ENCODE measurements at places on chromosomes 4 and X. TPM values are rescaled to one million over a fixed set of nuclear protein-coding genes. Genes with fewer than 3 reads are reported as not detected.

The BST1 gene
- total RNA-seq = 7.0 TPM

- H3K27ac ChIP-seq = no peak overlapping the region
- H3K27me3 ChIP-seq = no peaks in the 10 kb centered on the region
- no peaks in the 10 kb centered on the region for H3K36me3 ChIP-seq
- DNase-seq = no peak
Observed at GRCh38 chr4:134174271-134174670, 27.3 kb downstream of the PABPC4L start.

- DNase-seq = no peak
- H3K27ac ChIP-seq = no peak overlapping the region
- H3K4me1 ChIP-seq = peaks cover 4% of the 10 kb centered on the region
- H3K27me3 ChIP-seq = no peaks in the 10 kb centered on the region
Observed at GRCh38 chrX:115490814-115491213, 70.2 kb upstream of the PLS3 start.

GRCh38 chr4:124386163-124386562, 326.4 kb downstream of the ANKRD50 start:
- H3K36me3 ChIP-seq = no peaks in the 10 kb centered on the region
- H3K27me3 ChIP-seq = no peaks in the 10 kb centered on the region
- no peak overlapping the region for H3K4me3 ChIP-seq
- DNase-seq = no peak

GRCh38 chr4:37797374-37797773, 29.1 kb upstream of the PGM2 start:
- DNase-seq = no peak
- H3K36me3 ChIP-seq = no peaks in the 10 kb centered on the region
- no peaks in the 10 kb centered on the region for H3K27me3 ChIP-seq
- no peak overlapping the region for H3K4me3 ChIP-seq
- no peaks in the 10 kb centered on the region for H3K4me1 ChIP-seq

DNA sequence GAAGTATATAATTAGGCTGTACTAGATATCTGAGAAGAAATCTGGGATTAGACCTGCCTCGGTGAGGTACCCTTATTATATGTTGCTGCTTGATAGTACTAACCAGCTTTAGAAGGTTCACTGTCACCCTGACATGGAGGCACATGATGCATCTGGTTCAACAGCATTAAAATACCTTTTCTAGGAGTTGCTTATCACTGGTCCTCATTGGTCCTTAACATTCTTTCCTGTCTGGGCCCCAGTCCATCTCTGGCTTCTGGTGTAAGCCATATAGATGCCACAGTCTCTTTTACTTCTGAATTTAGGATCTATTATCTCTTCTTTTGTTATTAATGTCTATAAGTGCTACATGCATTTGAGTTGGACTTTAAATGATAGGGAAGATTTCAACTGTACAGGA, 40.2 kb downstream of the GPRIN3 start:
- no peaks in the 10 kb centered on the region for H3K27me3 ChIP-seq
- H3K27ac ChIP-seq = no peak overlapping the region

- no peaks in the 10 kb centered on the region for H3K4me1 ChIP-seq
- no peaks in the 10 kb centered on the region for H3K27me3 ChIP-seq
- no peak overlapping the region for H3K4me3 ChIP-seq
- H3K36me3 ChIP-seq = peaks cover 9% of the 10 kb centered on the region
Observed at GRCh38 chr4:56370377-56370776, 16.9 kb downstream of the AASDH start.

The NOCT gene
- total RNA-seq = 8.2 TPM

DNA sequence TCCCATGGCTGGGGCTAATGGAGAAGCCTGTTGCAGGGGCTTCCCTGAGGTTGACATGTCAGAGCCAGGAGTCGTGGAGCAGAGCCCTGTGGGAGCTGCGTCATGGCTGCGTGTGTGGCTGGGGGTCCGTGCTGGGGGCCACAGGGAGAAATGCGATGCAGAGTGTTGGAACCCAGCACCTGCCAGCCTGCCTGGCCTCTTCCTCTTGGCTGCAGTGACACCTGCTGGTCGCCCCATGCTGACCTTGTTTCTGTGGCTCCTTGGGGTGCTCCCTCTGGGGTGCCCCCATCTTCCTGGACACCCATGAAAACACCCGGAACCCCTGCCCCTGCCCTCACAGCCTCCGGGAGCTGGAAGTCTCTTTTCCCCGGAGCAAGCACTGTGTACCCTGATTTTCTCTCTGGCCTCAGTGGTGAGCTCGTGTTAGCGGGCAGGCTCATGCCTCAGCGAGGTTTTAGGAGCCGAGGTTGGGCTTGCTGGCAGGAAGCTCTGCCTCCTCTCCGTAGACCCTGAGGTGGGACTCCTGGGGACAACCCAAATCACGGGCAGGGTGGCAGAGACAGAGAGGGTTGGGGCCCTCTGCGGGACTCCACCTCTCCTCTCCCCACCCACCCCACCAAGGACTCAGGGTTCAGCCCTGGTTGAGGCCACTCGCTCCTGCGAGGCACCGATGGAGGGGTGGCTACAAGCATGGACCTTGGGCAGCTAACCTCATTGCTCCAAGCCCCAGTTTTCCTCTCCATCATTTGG, 103.7 kb downstream of the SORCS2 start:
- H3K27ac ChIP-seq = peak overlapping the region; percentile 36
- H3K36me3 ChIP-seq = no peaks in the 10 kb centered on the region
- H3K4me3 ChIP-seq = no peak overlapping the region
- no peaks in the 10 kb centered on the region for H3K27me3 ChIP-seq

DNA sequence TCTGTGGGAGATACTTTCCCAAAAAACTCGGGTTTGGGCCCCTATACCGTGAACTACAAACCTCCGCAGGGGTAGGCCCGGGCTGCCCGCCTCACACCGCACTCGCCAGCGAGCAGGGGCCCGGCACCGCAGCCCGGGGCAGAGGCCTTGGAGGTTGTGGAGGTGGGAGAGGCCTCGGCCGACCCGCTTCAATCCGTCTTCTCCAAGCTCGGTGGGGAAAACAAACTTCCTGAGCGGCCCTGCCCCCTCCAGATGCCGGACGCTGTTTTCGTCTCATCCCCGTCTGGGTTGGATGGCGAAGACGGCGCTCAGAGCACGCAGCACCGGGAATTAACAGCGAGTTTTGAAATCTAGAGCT, 442 bp upstream of the MCUB start:
- H3K36me3 ChIP-seq = no peaks in the 10 kb centered on the region
- H3K4me1 ChIP-seq = peaks cover 5% of the 10 kb centered on the region
- peak; percentile 10 for DNase-seq
- H3K4me3 ChIP-seq = peak overlapping the region; percentile 69

- H3K27me3 ChIP-seq = no peaks in the 10 kb centered on the region
- H3K36me3 ChIP-seq = no peaks in the 10 kb centered on the region
- no peaks in the 10 kb centered on the region for H3K4me1 ChIP-seq
- H3K27ac ChIP-seq = no peak overlapping the region
- no peak for DNase-seq
- no peak overlapping the region for H3K4me3 ChIP-seq
Observed at GRCh38 chrX:95441836-95442235, 1242.8 kb upstream of the DIAPH2 start.

- no peak overlapping the region for H3K4me3 ChIP-seq
- H3K36me3 ChIP-seq = no peaks in the 10 kb centered on the region
- H3K27ac ChIP-seq = no peak overlapping the region
- no peaks in the 10 kb centered on the region for H3K27me3 ChIP-seq
- no peaks in the 10 kb centered on the region for H3K4me1 ChIP-seq
- DNase-seq = no peak
Observed at GRCh38 chrX:148865277-148866210, 365.1 kb downstream of the AFF2 start.

The FAM9C gene
- total RNA-seq = not detected

- no peak overlapping the region for H3K27ac ChIP-seq
- no peaks in the 10 kb centered on the region for H3K27me3 ChIP-seq
- no peak for DNase-seq
- no peak overlapping the region for H3K4me3 ChIP-seq
- H3K36me3 ChIP-seq = no peaks in the 10 kb centered on the region
Observed at GRCh38 chr4:85956293-85956945, 403.4 kb downstream of the MAPK10 start.

- no peaks in the 10 kb centered on the region for H3K36me3 ChIP-seq
- H3K27ac ChIP-seq = no peak overlapping the region
- DNase-seq = no peak
- no peak overlapping the region for H3K4me3 ChIP-seq
- no peaks in the 10 kb centered on the region for H3K4me1 ChIP-seq
Observed at GRCh38 chr4:150061086-150061776, 17.0 kb upstream of the DCLK2 start.

The TCEAL2 gene
- 11.0 TPM for total RNA-seq

GRCh38 chrX:31420711-31421151, 348.9 kb upstream of the FTHL17 start:
- H3K27ac ChIP-seq = no peak overlapping the region
- no peaks in the 10 kb centered on the region for H3K36me3 ChIP-seq
- no peaks in the 10 kb centered on the region for H3K27me3 ChIP-seq
- H3K4me1 ChIP-seq = no peaks in the 10 kb centered on the region
- DNase-seq = peak; percentile 18
